ENCODE measurements at places on chromosomes 2 and 18. TPM values are rescaled to one million over a fixed set of nuclear protein-coding genes. Genes with fewer than 3 reads are reported as not detected.

The APLF gene
- 1.1 TPM for polyA plus RNA-seq

The EIF5B gene
- polyA plus RNA-seq, result 46.2 TPM

The COL5A2 gene
- polyA plus RNA-seq, result 5.2 TPM

The MARCHF7 gene
- 109 TPM for polyA plus RNA-seq

The CASP10 gene
- polyA plus RNA-seq, result 2.5 TPM

The MAP2 gene
- 24.3 TPM for polyA plus RNA-seq

The MRO gene
- polyA plus RNA-seq, result 5.0 TPM

The IL36A gene
- polyA plus RNA-seq, result not detected

The BABAM2 gene
- polyA plus RNA-seq, result 150 TPM

The SLC30A3 gene
- 1.5 TPM for polyA plus RNA-seq

The MAP3K19 gene
- not detected for polyA plus RNA-seq

The DYSF gene
- polyA plus RNA-seq, result 6.5 TPM

The CAD gene
- polyA plus RNA-seq, result 25.8 TPM

The MAPK4 gene
- 128 TPM for polyA plus RNA-seq

The GALM gene
- 172 TPM for polyA plus RNA-seq

Measured in adrenal gland (tissue), 19 donors.